ENCODE measurements at places on chromosomes 1 and 21.

DNA sequence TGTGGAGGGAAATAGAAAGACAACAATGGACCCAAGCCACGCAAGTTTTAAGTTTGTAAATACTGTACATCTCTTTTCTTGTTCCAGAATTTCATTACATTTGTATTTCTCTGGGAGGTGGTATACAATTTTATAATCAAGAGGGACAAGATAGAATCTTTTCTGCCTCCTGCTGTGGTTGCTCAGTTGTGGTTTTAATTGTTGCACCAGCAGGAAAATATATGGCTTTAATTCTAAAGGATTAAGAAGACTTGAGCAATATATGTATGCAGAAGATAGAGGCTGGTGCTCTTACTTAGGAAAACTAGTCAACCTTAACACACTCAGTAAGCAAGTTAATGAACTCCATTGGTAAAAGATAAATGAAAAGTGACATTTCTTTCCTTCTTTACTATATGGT is 19.8 kb upstream of the ASB17 start:
- no peak for DNase-seq

DNA sequence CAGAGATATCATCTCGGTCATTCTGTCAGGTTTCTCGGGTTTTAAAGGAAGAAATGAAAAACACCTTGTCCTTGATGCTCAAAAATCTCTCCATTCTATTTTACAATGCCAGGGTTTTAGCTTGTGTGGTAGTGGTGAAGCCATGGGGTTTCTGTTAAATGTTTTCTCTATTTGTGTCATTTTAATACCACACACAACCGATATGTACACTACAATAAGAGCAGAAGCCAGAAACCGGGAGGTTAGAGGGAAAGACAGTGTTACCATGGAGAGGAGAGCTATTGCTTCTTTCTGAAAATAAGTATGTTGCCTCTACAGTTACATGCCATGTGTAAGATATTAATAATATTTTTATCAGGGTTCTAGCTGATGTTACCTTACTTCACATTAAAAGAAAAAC is 2.8 kb downstream of the SLC35D1 start:
- DNase-seq: no peak

GRCh38 chr21:36589352-36589971 is 109.5 kb upstream of the SIM2 start:
- DNase-seq: no peak

DNA sequence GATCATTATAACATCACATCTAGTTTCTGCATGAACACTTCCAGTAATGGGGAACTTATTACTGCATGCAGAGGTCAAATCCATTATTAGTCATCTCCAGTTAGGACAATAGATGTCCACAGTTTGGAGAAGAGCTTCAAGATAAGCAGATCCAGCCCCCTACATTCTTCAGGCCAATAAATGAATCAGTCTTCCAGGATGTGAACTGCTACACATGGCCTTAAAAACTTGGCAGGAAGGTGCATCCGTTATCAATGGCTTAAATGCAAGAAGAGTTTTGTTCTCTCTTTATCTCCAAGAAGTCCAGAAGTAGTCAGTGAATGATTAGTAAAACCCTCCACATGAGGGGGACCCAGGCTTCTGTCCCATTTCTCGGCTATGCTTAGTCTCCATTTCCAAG is 70.8 kb downstream of the DMRTA2 start:
- no peak for DNase-seq

DNA sequence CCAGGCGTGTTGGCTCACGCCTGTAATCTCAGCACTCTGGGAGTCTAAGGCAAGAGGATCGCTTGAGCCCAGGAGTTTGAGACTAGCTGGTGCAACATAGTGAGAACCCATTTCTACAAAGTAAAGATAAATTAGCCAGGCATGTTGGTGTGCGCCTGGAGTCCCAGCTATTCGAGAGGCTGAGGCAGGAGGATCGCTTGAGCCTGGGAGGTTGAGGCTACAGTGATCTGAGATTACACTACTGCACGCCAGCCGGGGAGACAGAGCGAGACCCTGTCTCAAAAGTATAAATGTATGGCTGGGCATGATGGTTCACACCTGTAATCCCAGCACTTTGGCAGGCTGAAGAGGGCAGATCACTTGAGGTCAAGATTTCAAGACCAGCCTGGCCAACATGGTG is 51.5 kb upstream of the LBR start:
- DNase-seq: no peak

DNA sequence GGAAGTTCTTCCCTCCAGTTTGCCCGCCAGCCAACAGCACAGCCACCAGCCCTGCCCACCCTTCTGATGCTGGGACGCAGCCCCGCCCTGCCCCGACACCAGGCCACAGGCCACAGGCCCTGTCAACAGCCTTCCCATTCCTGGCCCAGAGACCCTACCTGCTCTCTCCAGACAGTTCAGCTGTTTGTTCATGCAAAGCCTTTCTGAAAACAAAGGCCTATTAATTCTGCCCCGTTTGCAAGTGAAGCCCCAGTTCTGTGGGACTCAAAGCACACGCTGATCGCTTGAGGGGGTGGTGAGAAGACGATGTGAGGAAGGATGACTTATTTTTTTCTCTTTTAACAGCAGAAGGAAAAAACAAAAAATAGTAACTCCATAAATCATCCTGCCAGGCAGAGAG is 55.4 kb upstream of the KIF26B start:
- no peak for DNase-seq

DNA sequence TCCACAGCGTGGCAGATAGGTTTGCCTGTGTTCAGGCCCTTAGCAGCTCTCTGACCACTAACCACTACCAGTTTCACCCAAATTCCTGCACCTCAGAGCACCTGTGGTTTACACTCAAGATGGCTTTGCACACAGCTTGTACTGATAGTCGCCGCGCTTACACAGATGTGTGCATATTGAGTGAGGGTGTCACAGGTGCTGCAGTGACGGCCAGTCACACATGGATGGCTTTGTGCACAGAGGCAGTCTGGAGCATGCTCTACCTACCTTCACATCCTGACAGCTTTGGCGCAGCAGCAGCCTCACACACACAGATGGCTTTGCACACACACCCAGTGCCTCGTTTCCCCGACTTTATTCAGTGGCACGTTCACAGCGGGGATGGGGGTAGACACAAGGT is 7.5 kb downstream of the DMAP1 start:
- no peak for DNase-seq

DNA sequence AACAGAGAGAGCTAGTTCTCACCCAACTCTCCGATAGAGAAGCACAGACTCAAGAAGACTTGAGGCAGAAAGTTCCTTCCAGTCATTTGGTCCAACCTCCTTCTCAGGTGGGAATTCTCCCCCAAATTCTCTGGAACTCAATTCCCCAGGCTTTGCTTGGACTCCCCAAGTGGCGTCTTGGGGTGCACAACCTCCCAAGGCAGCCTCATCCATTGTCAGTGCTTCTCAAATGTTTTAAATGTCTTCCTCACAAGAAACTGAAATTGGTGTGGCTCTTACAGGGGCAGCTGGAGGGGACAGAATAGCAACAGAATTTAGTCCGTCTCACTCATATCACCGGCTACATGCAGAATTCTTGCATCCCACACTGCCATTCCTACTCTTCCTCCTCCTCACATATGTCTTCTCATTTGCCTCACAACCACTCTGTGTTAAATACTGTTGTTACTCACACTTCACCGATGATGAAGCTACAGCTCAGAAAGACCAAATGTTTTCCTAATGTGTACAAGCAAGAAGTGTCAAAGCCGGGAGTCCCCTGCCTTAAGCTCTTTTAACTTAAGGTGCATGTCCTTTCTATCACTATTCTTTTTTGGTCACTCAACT is 33.4 kb upstream of the CD84 start:
- DNase-seq: no peak

DNA sequence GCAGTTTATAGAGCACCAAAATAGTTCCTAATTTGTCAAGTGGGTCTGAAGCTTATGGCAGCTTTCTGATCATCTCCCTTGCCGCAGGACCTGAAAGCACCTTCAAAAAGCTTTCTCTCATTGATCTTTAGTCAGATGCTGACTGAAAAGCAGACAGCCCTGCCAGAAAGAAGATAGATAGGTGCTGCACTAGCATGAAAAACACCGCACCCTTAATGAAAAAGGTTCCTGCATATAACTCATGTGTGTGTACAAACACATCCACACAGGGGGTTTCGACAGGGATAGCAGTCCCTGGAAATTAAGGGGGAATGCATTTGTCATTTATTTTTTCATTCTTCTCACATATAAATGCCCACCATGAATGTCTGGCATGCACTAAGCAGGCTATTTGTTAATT is 361.7 kb upstream of the SNX7 start:
- DNase-seq: no peak

DNA sequence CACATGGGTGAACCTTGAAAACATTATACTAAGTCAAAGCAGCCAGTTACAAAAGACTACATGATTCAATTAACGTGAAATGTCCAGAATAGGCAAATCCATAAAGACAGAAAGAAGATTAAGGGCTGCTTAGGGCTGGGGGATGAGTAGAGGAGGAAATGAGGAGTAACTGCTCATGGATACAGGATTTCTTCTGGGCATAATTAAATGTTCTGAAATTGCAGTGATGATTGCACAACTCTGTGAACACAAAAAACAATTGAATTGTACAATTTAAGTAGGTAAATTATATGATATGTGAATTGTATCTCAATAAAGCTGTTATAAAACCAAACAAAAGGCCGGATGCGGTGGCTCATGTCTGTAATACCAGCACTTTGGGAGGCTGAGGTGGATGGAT is 52.2 kb downstream of the RERE start:
- DNase-seq: no peak

GRCh38 chr1:18539171-18539570 is 58.4 kb downstream of the KLHDC7A start:
- DNase-seq: no peak

- DNase-seq: no peak
Measured at GRCh38 chr1:205455581-205456382, at the start of gene BLACAT1. Gene BLACAT1 (minus strand): TSS chr1:205456045.

DNA sequence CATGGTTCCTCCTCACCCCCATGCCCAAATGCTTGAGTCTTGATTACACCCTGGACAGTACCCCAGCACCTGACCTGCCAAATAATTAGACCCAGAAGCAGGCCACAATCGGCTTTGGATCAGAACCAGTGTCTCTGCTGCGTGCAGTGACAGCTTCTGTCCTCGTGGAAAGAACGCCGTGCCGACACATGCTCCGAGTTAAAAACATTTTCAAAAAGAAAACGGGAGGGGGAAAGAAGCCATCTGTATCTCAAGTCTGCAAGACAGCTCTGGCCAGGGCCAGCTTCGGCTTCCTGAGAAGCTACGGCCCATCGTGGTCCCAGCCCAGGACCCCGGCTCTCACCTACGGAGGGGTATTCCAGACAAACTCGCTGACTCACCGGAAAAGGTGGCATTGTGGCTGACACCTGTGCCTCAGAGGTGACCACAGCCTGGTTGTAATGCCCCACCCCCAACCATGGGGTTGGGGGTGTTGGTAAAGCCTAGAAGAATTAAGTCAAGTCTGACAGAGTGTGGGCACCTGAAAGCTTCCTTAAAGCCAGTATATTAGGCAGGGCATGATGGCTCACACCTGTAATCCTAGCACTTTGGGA is 25.8 kb downstream of the SSBP3 start:
- no peak for DNase-seq

DNA sequence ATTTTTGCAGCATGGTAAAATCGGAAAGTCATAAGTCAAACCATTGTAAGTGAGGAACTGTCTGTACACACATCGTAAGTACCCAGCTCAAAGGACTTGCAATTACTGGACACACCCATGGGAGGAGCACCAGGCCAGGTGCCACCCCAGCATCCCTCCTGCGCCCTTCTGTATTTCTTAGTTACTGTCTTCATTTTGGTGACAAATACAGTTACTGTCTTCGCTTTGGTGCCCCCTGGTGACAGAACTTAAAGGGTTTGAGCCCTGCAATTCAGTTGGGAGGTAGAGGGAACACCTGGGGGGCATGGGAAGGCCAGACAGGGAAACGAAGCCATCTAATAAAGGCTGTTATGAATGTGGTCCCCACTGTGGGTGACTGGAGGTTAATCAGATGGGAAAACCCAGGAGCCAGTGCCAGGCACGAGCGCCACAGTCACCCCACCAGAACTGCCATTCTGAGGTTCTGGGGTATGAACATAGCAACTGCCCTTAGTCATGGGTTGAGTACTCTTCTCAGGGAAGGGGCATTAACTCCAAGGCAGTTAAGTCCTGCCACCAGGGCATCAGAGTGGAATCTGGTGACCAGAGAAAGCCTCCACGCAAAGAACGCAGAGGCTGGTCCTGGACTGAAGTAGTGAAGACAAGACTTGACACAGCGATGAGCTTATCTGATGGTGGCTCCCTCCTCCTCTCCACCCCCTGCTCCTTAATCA is 612.9 kb downstream of the PTPRU start:
- DNase-seq: no peak

- no peak for DNase-seq
Measured at GRCh38 chr1:64745181-64745985, 508 bp downstream of the RAVER2 start.

DNA sequence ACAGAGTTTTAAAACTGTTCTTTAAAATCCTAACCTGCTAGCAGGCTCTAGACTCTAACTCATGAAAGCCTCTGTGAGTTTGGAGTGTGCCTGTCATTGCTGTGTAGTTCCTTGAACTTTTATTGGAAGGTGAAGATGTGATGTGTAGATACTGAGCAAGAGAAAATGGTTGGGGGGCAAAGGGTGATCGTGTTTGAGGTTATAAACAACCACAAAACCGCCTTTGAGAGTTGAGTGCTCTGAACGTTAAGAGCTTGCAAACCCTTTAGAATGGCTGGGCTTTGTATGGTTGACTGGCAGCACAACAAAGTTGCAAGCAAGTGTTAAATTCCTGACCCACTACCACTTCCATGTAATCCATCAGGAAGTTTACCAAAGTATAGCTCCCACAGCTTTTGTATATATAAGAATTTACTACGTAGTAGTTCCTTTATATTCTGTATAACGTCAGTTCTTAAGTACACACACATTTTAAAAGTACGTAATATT is 19.6 kb downstream of the BACE2 start:
- DNase-seq: no peak

DNA sequence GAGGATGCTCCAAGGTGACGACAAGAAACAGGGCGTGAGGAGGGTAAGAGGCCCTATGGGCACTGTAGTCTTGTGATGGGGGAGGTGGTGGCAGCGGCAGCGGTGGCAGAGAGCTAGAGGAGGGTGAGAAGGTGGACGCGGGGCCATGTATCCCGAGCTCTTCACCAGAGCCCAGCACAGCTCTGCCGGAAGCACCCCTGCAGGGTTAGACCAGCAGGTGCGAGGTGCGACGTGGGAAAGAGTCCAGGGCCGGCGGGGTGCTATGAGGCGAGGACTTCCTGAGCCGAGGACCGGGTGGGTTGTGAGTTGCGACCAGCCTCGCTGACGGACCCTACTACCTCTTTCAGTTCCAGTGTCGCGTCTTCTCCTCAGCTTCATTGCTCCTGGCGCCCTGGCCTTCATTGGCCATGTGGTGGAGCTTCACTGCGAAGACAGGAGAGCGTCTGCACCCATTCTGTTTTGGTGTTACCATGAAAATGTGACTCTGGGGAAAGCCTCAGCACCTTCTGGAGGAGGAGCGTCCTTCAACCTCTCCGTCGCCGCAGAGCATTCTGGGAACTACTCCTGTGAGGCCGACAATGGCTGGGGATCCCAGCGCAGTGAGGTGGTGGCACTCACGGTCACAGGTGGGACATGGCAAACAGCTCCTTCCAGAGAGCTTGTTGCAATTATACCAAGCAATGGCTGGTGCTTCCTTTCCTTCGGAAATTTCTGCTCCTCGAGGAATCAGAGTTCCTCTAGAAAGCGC is 67.9 kb upstream of the KIRREL1 start:
- DNase-seq: no peak
